ENCODE measurements at places on chromosomes 13 and 19. TPM values are rescaled to one million over a fixed set of nuclear protein-coding genes. Genes with fewer than 3 reads are reported as not detected.

The PRODH2 gene
- total RNA-seq, result not detected

The RFPL4A gene
- total RNA-seq, result not detected

The PLK5 gene
- not detected for total RNA-seq

The FUT1 gene
- under 0.01 TPM for total RNA-seq

The TEX29 gene
- not detected for total RNA-seq

The TNPO2 gene
- 14.7 TPM for total RNA-seq

The CEACAM21 gene
- total RNA-seq, result not detected

The ZNF780B gene
- 1.4 TPM for total RNA-seq

The ZNF549 gene
- total RNA-seq, result 2.7 TPM
